ENCODE measurements at places on chromosomes 6 and 20. TPM values are rescaled to one million over a fixed set of nuclear protein-coding genes. Genes with fewer than 3 reads are reported as not detected.

Gene ANKEF1
- 5.1 TPM for polyA plus RNA-seq

Gene PTCHD4
- 0.20 TPM for polyA plus RNA-seq

Gene SLC22A1
- not detected for polyA plus RNA-seq

Gene RIPPLY2
- 14.6 TPM for polyA plus RNA-seq

Gene PCSK2
- polyA plus RNA-seq: 181 TPM

Gene IL17F
- not detected for polyA plus RNA-seq

Data from brain (organoid and tissue), 16 donors.